ENCODE measurements at places on chromosomes 7 and 10. TPM values are rescaled to one million over a fixed set of nuclear protein-coding genes. Genes with fewer than 3 reads are reported as not detected.

DNA sequence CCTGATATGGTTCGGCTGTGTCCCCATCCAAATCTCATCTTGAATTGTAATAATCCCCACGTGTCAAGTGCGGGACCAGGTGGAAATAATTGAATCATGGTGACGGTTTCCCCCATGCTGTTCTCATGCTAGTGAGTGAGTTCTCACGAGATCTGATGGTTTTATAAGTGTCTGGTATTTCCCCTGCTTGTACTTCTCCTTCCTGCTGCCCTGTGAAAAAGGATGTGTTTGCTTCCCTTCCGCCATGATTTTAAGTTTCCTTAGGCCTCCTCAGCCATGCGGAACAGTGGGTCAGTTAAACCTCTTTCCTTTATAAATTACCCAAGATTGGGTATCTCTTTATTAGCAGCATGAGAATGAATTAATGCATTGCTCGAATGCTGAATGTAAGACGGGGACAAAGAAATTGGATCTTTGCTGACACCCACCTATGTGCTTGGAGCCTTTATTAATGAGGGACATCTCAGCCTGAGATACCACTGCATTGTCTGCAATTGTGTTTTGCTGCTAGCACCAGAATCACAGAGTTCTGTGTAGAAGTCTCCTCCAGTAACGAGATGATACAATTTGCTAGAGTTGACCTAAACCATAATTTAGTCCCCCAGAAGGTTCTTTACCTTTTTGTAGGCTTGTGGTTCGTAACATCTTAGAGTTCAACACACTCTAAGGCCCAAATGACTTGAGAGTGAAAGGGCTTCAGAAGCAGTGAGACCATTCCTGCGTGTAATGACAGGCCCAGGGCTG, 28.6 kb downstream of the SLC35B4 start:
- H3K4me1 ChIP-seq = no peaks in the 10 kb centered on the region
- no peaks in the 10 kb centered on the region for H3K36me3 ChIP-seq
- DNase-seq = no peak
- H3K4me3 ChIP-seq = no peak overlapping the region
- H3K27ac ChIP-seq = no peak overlapping the region

GRCh38 chr10:73891540-73891939, 17.2 kb upstream of the CAMK2G start:
- no peaks in the 10 kb centered on the region for H3K27me3 ChIP-seq
- no peaks in the 10 kb centered on the region for H3K36me3 ChIP-seq
- DNase-seq = no peak
- no peak overlapping the region for H3K27ac ChIP-seq
- H3K4me1 ChIP-seq = peaks cover 42% of the 10 kb centered on the region

DNA sequence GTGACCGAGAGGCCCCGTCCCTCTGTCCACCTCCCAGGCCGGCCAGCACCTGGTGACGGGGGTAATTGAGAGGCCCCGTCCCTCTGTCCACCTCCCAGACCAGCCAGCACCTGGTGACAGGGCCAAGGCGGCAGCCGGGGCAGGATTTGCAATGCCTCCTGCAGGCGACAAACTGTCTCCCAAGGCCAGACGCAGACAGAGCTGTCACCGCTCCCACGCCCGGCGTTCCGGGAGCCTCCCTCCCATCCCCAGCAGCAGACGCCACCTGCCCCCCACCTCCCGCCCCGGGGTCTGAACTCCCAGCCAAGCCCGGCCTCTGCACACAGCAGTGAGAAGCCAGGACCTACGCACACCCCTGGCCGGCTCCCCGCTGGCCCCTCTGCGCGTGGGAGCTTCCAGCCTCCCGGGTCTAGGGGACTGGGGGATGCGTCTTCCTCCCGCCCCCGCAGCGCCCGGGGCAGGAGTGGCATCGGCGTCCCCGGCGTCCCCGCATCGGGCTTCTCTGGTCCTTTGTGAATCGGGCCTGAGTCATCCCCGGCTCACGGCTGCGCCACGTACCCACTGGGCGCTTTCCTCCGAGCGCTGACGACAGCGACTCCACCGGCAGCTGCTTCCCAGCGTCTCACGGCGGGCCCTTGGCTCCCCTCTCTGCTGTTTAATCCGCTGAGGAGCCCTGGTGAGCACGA, 95.1 kb upstream of the DIP2C start:
- H3K4me1 ChIP-seq = peaks cover 5% of the 10 kb centered on the region
- no peaks in the 10 kb centered on the region for H3K36me3 ChIP-seq

ADAMTS14 gene
- under 0.01 TPM for total RNA-seq

CDC14C gene
- under 0.01 TPM for total RNA-seq

STRIP2 gene
- total RNA-seq = 2.2 TPM

METTL27 gene
- total RNA-seq = 1.7 TPM

MMP21 gene
- total RNA-seq = not detected
